ENCODE measurements at places on chromosomes 7 and 10. TPM values are rescaled to one million over a fixed set of nuclear protein-coding genes. Genes with fewer than 3 reads are reported as not detected.

Gene PRKG1
- total RNA-seq, result not detected

Gene HNRNPA2B1
- 1,195 TPM for total RNA-seq

Gene GIMAP7
- not detected for total RNA-seq

Gene AP3M1
- 28.7 TPM for total RNA-seq

Gene ANKRD26
- 2.9 TPM for total RNA-seq

Gene CCDC136
- total RNA-seq, result 2.2 TPM

Gene SDK1
- 0.59 TPM for total RNA-seq

Gene UPK3BL2
- 2.4 TPM for total RNA-seq

Gene NUTM2A
- total RNA-seq, result not detected

Gene LRRN3
- total RNA-seq, result 0.17 TPM

Gene EGFR
- total RNA-seq, result 139 TPM

Gene PRLHR
- not detected for total RNA-seq

Gene ITGB8
- total RNA-seq, result 1.0 TPM

Gene ZNF488
- total RNA-seq, result 13.1 TPM

Gene EBF3
- total RNA-seq, result 0.19 TPM
